T-helper 17 cell (primary cell): ENCODE measurements at places on chromosomes 5 and 9. TPM values are rescaled to one million over a fixed set of nuclear protein-coding genes. Genes with fewer than 3 reads are reported as not detected.

Gene FOXD4
- not detected for total RNA-seq

Gene NPR3
- total RNA-seq: 0.05 TPM

Gene TLE1
- 2.2 TPM for total RNA-seq

Gene TAF11L5
- total RNA-seq: not detected

Gene PPP2R2B
- total RNA-seq: 6.9 TPM

Gene MGAT1
- total RNA-seq: 80.8 TPM

Gene ZCCHC10
- 18.1 TPM for total RNA-seq

Gene SMAD5
- total RNA-seq: 18.1 TPM

Gene RLN1
- total RNA-seq: 1.8 TPM

Gene IFNA13
- not detected for total RNA-seq

Gene GSN
- total RNA-seq: 29.6 TPM

Gene MCC
- 2.2 TPM for total RNA-seq

Gene ANKRD34B
- total RNA-seq: not detected

Gene PCDHB5
- total RNA-seq: 0.34 TPM

Gene GFRA3
- total RNA-seq: not detected

Gene IFNA21
- total RNA-seq: not detected

Gene CCDC192
- total RNA-seq: 0.45 TPM

Gene MACROH2A1
- 124 TPM for total RNA-seq

Gene FAM78A
- 60.4 TPM for total RNA-seq

Gene SOHLH1
- not detected for total RNA-seq

Gene MARVELD2
- 0.26 TPM for total RNA-seq

Gene NTRK2
- 1.6 TPM for total RNA-seq

Gene CD14
- total RNA-seq: 1.4 TPM

Gene SLC4A9
- not detected for total RNA-seq

Gene C5orf34
- 0.99 TPM for total RNA-seq

Gene ENHO
- total RNA-seq: 1.4 TPM

Gene TMEM215
- not detected for total RNA-seq

Gene PRRX2
- not detected for total RNA-seq

Gene SOWAHA
- not detected for total RNA-seq
